Stimulated activated CD4-positive, alpha-beta T cell treated with anti-CD3 and anti-CD28 coated beads, Interleukin-2, amount 100 ng/mL, for 24 hours (primary cell): ENCODE measurements at places on chromosomes 7 and 10.

DNA sequence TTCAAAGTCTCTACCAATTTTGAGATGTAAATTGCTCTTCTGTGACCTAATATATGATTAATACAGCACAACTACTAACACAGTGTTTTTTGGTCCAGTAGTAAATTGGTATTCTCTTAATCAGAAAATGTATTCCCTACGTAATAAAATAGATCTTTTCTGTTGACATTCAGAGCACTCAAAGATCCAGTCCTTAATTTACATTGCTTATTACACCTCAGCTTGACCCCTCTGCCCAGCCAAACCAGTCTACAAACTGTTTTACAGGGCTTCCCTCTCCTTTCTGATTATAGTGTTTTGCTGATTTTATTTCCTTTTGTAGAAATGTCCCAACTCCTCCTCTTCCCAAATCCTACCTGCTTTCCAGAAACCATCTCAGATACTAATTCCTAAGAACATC lies 293.4 kb downstream of the PRKG1 start:
- no peak for DNase-seq

- DNase-seq: no peak
Observed at GRCh38 chr7:2301511-2301863, 12.8 kb downstream of the SNX8 start.

- no peak for DNase-seq
Observed at GRCh38 chr10:29323367-29323766, 34.5 kb downstream of the LYZL1 start.

GRCh38 chr10:48900371-48900801 lies 39.3 kb downstream of the LRRC18 start:
- DNase-seq: no peak

- DNase-seq: no peak
Observed at GRCh38 chr7:40880581-40880980, 745.8 kb downstream of the SUGCT start.

GRCh38 chr7:147997636-147998035 lies 592.9 kb upstream of the C7orf33 start:
- DNase-seq: no peak

DNA sequence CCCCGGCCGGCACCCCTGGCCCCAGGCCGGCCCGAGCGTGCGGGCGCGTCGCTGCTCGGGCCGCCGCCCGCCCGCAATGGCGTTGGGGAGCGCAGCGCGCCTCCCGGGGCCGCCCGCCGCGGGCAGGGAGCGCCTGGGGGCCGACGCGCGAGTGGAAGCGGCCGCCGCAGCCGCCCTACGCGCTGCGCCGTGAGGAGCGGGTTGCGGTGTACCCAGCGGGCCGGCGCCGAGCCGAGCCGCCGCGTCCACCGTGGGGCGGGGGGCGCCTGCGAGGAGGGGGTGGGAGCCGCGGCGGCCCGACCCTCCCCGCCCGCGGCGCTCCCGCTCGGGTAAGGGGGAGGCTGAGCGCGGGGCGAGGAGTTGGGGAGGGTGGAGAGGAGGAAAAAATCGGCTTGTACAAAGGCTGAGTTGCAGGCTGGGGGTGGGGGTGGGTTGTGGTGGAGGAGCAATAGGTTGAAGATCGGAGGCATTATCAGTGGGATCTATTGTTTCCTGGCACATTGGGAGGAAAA lies 473 bp downstream of the PPP1R9A start:
- no peak for DNase-seq

GRCh38 chr10:11141571-11142091 lies 124.0 kb downstream of the CELF2 start:
- DNase-seq: no peak
